ENCODE measurements at places on chromosomes 2 and 18.
A peak's percentile ranks its signal among the peaks of the same experiment; 100 is the strongest.

- DNase-seq: no peak
Measured at GRCh38 chr2:169072163-169072925, 3.0 kb downstream of the DHRS9 start.

- DNase-seq: no peak
Measured at GRCh38 chr2:1480671-1481076, 67.4 kb downstream of the TPO start.

DNA sequence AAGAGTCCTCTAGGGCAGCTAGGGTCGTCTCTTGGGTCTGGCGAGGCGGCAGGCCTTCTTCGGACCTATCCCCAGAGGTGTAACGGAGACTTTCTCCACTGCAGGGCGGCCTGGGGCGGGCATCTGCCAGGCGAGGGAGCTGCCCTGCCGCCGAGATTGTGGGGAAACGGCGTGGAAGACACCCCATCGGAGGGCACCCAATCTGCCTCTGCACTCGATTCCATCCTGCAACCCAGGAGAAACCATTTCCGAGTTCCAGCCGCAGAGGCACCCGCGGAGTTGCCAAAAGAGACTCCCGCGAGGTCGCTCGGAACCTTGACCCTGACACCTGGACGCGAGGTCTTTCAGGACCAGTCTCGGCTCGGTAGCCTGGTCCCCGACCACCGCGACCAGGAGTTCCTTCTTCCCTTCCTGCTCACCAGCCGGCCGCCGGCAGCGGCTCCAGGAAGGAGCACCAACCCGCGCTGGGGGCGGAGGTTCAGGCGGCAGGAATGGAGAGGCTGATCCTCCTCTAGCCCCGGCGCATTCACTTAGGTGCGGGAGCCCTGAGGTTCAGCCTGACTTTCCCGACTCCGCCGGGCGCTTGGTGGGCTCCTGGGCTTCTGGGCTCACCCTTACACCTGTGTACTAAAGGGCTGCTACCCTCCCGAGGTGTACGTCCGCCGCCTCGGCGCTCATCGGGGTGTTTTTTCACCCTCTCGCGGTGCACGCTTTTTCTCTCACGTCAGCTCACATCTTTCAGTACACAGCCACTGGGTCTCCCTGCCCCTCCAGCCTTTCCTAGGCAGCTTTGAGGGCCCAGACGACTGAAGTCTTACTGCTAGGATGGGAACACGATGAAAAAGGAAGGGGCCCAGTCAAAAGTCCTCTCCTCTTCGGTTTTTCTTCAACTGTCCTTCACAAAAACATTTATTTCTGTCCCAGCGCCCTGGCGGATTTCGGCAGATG is 8.1 kb downstream of the SIX2 start:
- no peak for DNase-seq

DNA sequence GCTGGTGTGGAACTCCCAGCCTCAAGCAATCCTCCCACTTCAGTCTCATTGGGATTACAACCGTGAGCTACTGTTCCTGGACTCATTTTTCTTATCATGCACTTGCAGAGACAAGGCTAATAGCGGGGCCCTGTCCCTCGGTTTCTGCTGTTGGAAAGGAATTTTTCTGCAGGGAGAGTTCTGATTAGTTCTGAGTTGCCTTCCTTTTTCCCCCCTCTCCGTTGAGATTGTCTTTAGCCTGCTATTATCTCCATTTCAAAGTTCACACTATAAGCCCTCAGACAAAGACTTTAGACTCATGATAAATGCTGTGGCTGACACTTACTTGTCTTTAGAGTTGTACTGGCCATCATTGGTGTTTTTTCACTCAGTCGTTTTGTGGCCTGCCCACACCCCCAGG is 97.2 kb downstream of the NCOA1 start:
- DNase-seq: no peak

DNA sequence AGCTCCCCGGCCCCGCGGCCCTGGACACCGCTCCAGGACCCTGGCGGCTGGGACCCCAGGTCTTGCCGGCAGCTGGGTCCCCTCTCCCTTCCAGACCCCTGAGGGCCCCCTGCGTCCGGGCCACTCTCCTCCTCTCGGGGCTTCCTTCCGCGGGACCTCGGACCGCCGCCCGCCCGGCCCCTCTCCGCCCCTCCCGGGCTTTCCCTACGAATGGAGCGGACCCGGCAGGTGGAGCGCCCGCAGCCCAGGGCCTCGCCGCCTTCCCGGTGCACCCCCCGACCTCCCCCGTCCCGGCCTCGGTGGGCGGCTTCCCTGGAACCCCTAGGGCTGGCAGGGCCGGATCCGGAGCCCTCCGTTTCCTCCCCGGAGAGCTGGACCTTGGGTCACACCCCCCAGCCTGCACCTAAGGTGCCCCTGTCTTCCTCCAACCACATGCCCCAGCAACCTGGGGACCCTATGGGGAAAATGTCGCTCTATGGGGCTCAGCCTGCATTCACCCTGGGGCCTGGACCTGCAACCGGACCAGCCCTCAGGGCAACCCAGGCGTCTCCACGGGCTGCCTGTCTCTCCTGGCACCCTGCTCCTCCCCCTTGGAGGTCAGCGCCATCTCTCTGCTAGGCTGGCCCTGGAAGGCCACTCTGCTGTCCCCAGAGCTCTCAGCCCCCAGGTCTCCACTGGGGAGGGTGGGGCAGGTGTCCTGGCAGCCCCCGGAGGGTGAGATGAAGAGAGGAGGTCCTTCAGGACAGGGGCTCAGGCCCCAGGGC is 730 bp downstream of the B3GNT7 start:
- no peak for DNase-seq

DNA sequence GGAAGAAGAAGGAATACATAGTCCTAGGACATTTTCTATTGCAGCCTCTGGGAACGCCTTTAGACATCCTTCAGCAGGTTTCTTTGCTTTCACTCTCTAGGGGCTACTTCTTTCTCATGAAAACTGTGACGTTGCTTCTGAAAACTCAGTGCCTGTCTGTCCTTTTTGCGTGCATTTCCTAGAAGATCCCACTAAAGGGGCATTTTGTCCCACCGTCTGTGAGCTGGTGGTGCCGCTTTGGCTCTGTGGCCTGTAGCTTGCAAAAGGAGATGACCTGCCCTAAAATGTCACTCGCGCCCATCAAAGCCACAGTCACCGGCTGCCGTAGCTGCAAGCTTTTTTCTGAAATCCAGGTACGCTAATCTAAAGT is 579 bp downstream of the STAT4 start:
- DNase-seq: no peak

GRCh38 chr2:158095269-158095668 is 6.4 kb upstream of the UPP2 start:
- no peak for DNase-seq

DNA sequence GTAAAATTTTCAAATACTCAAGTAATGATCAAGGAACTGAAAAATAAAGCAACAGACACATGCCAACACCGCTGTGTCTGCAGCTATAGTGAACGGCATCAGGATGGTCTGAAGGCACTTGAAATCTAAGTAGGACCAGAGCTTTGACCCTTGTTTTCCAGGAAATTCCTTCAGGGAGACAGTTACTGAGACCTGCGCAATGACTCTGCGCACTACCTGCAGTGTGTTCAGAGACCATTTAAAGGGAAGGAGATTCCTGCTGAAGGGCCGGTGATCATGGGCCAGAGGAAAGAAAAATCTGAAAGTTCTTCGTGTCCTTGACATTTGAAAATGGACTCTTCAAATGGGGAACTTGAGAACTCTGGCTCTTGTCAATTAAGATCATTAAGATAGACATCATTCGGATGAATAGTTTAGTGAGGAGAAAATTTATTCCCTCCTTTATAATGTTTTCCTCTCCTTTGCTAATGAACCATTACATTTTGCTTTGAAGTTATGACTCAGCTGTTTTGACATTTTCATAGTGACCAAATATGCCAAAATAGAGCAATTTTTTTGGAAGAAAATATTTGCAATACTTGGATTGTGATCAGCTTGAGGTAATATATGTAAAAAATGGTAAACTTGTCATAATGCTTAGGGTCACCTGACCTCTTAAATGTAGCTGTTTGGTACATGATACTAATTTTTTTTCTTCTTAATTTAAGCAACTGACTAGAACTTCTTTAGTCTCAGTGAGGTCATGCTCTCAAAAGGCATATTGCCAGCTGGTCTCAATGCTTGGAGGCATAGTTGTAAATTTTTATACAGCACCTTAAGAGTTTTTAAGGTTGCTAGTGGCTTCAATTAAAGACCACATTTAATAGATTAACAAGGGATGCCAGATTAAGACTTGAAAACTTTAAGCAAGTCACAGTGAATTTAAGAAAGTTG is 329.3 kb downstream of the ARHGAP15 start:
- DNase-seq: no peak

- DNase-seq: peak; percentile 61
Measured at GRCh38 chr2:216553093-216553478, 54.4 kb downstream of the RPL37A start.

- DNase-seq: no peak
Measured at GRCh38 chr2:217261452-217261851, 401.6 kb upstream of the TNP1 start.

GRCh38 chr2:38535744-38536506 is 66.8 kb downstream of the HNRNPLL start:
- peak; percentile 56 for DNase-seq

Data from fibroblast of skin of abdomen (primary cell).